ENCODE measurements at places on chromosomes 12 and 14. TPM values are rescaled to one million over a fixed set of nuclear protein-coding genes. Genes with fewer than 3 reads are reported as not detected.
A peak's percentile ranks its signal among the peaks of the same experiment; 100 is the strongest.

GRCh38 chr12:123133701-123134100, 17.2 kb downstream of the PITPNM2 start:
- H3K36me3 ChIP-seq = peaks cover 3% of the 10 kb centered on the region
- no peak overlapping the region for H3K27ac ChIP-seq
- H3K27me3 ChIP-seq = no peaks in the 10 kb centered on the region
- H3K4me1 ChIP-seq = peaks cover 34% of the 10 kb centered on the region
- no peak for DNase-seq
- no peak overlapping the region for H3K4me3 ChIP-seq

The CMKLR1 gene
- total RNA-seq = not detected

The ANKS1B gene
- total RNA-seq = 0.19 TPM

The PPP1R13B gene
- total RNA-seq = 9.3 TPM

DNA sequence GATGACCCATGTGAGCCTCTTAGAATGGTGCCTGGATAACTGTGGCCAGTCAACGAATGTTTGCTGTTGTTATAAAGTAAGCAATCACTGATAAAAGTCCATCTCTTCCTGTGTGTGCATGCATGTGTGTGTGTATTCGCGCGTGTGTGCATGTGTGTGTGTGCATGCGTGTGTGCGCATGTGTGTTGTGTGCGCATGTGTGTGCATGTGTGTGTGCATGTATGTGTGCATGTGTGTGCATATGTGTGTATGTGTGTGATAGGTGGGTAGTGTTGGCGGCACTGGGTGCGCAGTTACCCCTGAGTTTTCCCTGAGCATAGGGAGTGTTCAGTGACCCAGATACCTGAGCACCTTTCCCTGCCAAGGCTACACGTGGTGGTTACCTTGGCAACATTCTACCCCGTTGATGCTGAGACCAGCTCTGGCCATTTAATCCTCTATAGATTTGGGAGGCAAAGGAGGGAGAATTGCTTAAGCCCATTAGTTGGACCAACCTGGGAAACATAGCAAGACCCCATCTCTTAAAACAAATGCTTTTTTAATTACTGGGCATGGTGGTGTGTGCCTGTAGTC, 137.8 kb downstream of the SLC15A4 start:
- no peaks in the 10 kb centered on the region for H3K27me3 ChIP-seq
- H3K27ac ChIP-seq = no peak overlapping the region
- no peaks in the 10 kb centered on the region for H3K4me1 ChIP-seq
- DNase-seq = no peak
- H3K36me3 ChIP-seq = no peaks in the 10 kb centered on the region

The SLC25A47 gene
- not detected for total RNA-seq

The RNASE3 gene
- total RNA-seq = not detected

The DPPA3 gene
- total RNA-seq = not detected

GRCh38 chr12:104649217-104649824, 192.6 kb downstream of the CHST11 start:
- peaks cover 23% of the 10 kb centered on the region for H3K4me1 ChIP-seq
- H3K27me3 ChIP-seq = no peaks in the 10 kb centered on the region

The ISM2 gene
- total RNA-seq = 0.41 TPM

DNA sequence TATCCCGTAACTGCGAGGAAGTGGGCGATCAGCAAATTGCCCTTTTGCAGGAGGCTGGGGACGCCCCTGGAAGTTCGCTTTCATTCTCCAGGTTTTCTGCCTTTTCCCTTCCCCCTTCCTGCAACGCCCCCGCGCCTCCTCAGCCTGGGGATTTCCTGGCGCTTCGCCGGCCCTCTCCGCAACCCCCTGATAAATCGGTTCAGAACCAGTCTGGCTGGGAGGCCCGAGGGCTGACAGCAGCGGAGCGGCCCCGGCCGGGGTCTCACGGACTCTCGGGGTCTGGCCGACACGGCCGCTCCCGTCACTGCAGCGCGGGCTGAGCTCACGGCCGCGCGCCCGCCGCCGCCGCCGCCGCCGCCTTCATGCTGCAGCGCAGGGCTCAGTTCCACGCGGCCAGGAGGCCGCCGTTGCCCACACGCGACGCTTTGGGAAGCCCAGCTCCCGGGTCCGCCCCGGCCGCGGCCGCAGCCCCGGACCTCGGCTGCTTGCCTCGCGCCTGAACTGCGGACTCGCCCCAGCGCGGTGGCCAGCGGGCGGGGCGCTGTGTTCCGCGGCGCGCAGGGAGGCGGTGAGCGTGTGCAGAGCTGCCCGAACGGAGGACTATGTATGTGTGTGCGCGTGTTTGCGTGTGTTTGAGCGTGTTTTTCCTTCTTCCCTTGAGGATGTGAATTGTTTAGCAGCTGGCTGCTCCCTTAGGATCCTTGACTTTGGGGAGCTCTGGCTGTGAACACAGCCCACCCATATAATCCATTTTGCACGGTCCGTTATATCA, at the start of gene LRFN5:
TSS of gene LRFN5 (plus strand) at position 345 of the 772 bp plus-strand sequence.
- H3K4me1 ChIP-seq = peaks cover 24% of the 10 kb centered on the region
- peaks cover 67% of the 10 kb centered on the region for H3K27me3 ChIP-seq
- peak; percentile 22 for DNase-seq
- peak within 1 kb of the TSS; percentile 52 for H3K4me3 ChIP-seq

- peaks cover 13% of the 10 kb centered on the region for H3K27me3 ChIP-seq
- no peaks in the 10 kb centered on the region for H3K36me3 ChIP-seq
- H3K27ac ChIP-seq = no peak overlapping the region
- H3K4me1 ChIP-seq = no peaks in the 10 kb centered on the region
- H3K4me3 ChIP-seq = no peak overlapping the region
Measured at GRCh38 chr12:62912644-62913043, 22.3 kb downstream of the PPM1H start.

- peak overlapping the region; percentile 61 for H3K4me3 ChIP-seq
- no peaks in the 10 kb centered on the region for H3K27me3 ChIP-seq
- peak; percentile 84 for DNase-seq
- peak overlapping the region; percentile 100 for H3K27ac ChIP-seq
Measured at GRCh38 chr12:47391566-47391965, 311.8 kb upstream of the AMIGO2 start.

All from activated CD4-positive, alpha-beta T cell treated with anti-CD3 and anti-CD28 coated beads for 36 hours (primary cell).